ENCODE measurements at places on chromosomes 12 and 14. TPM values are rescaled to one million over a fixed set of nuclear protein-coding genes. Genes with fewer than 3 reads are reported as not detected.

The RILPL1 gene
- 10.8 TPM for total RNA-seq

The FOXA1 gene
- not detected for total RNA-seq

The APOF gene
- total RNA-seq: not detected

The ADCY4 gene
- 3.3 TPM for total RNA-seq

The COQ6 gene
- total RNA-seq: 16.7 TPM

The LTB4R gene
- total RNA-seq: 2.7 TPM

The SLCO1A2 gene
- total RNA-seq: not detected

The ARHGAP9 gene
- 0.33 TPM for total RNA-seq

The DNAH10 gene
- total RNA-seq: 0.46 TPM

The PUS7L gene
- 18.8 TPM for total RNA-seq

The SRRM4 gene
- not detected for total RNA-seq

The UBE3B gene
- 65.1 TPM for total RNA-seq

The MLH3 gene
- 22.0 TPM for total RNA-seq

The PLCZ1 gene
- not detected for total RNA-seq
